ENCODE measurements at places on chromosomes 7 and 10.

GRCh38 chr10:12435348-12435747 lies 86.0 kb downstream of the CAMK1D start:
- no peak for DNase-seq

DNA sequence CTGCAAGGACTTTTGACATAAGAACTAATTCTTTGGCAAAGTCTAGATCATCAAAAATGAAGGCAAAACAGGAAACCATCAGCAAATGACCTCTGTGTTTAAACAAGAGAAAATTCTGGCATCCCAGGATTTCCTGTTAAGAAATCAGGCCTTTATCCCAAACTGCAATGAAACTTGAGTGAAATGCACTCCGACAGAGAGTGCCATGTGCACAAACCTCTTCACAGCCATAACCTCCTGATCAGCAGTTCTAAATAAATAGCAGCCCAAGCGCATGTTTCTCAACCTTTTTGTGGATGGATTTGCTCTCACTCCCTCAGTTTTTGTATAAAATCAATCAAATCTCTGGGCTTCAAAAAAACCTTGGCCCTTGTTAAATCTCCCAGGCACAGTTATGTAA lies 107.7 kb upstream of the EEPD1 start:
- no peak for DNase-seq

GRCh38 chr10:99872367-99873162 lies 90.1 kb downstream of the ABCC2 start:
- no peak for DNase-seq

GRCh38 chr7:45585628-45586027 lies 11.5 kb downstream of the ADCY1 start:
- no peak for DNase-seq

GRCh38 chr10:96646751-96647166 lies 59.9 kb upstream of the TM9SF3 start:
- no peak for DNase-seq

- no peak for DNase-seq
These were observed 366.3 kb downstream of the ABCA13 start for GRCh38 chr7:48537561-48537960.

DNA sequence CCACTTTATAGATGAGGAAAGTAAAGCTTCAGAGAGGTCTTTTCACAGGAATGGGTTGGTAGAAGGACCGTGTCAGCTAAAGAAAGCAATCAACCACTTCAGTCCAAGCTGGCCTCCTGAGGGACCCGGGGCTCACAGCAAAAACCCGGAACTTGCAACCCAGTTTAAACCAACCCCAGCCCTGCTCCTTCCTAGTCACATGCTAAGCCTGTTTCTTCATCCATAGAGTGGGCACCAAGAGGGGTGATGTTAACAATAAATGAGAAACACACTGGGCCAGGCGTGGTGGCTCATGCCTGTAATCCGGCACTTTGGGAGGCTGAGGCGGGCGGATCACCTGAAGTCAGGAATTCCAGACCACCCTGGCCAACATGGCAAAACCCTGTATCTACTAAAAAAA lies 12.1 kb upstream of the NPFFR1 start:
- no peak for DNase-seq

DNA sequence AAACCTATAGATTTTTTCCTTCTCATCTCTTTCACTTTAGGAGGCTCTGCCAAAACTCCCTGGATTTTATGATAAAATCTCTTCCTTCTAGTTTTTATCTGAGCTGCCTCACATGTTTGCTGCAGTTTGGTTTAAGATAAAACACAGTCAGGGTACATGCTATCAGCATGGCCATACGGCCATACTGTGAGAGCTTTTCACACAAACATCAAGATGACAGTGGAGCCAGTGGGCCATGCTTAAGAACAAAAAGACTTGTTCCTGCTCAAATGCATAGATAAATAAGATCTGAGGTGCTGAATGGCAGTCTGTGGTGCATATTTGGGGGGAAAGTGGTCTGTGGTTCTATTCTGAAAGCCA lies 91.0 kb downstream of the ELMO1 start:
- no peak for DNase-seq

- DNase-seq: no peak
These were observed 258.5 kb upstream of the AOAH start for GRCh38 chr7:36982766-36983165.

- no peak for DNase-seq
These were observed 36.2 kb upstream of the PITRM1 start for GRCh38 chr10:3208481-3209406.

GRCh38 chr7:18495412-18496340 lies at the start of gene HDAC9:
Gene HDAC9 (plus strand): TSS chr7:18495749. CDS start chr7:18496303, 554 bp downstream.
- no peak for DNase-seq

DNA sequence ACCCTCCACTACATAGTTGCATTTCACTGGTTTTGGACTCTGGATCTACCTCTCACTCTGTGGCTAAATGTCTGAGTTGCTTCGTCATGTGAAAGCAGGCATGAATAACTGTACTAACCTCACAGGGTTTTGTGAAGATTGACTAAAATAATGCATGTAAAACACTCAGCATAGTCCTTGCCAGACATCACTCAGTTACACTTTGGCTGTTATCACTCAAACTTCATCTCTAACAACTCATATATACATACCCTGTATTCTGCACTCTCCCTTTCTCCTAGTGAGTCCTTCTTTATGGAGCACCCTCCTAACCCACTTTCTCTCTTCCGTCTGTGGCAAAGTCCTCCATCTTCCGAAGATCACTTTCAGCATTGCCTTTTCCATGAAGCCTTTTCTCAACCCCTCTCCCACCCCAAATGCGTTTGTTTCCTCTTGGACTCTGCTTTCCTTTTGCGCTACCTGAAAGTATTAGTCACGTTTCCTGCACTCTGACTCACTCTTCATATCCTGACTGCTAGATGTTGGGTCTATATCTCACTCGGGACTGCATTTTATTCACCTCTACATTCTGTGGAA lies 72.6 kb downstream of the OSBPL3 start:
- DNase-seq: no peak

DNA sequence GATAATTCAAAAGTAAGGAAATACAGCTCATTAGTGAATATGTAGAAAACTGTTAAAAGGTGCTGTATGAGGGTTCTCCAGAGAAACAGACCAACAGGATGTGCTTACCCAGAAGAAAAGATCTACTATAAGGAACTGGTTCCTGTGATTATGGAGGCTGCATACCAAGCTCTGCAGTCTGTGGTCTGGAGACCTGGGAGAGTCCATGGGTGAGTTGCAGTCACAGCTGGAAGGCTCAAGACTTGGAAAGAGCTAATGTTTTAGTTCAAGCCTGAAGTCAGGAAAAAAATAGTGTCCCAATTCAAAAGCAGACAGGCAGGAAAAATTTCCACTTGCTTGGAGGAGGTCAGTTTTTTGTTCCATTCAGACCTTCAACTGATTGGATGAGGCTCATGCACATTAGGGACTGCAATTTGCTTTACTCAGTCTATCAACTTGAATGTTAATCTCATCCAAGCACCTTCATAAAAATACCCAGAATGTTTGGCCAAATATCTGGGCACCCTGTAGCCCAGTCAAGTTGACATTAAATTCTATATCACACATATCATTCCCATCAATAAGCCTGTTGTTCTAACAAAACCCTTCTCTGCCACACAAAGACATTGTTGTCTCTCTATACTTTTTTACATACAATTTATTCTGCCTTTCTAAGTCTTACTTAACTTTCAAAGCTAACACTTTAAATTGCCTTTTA lies 197.9 kb upstream of the KLF6 start:
- no peak for DNase-seq

Measured in HuH-7.5 (cell line).